ENCODE measurements at places on chromosomes 6 and 20.

DNA sequence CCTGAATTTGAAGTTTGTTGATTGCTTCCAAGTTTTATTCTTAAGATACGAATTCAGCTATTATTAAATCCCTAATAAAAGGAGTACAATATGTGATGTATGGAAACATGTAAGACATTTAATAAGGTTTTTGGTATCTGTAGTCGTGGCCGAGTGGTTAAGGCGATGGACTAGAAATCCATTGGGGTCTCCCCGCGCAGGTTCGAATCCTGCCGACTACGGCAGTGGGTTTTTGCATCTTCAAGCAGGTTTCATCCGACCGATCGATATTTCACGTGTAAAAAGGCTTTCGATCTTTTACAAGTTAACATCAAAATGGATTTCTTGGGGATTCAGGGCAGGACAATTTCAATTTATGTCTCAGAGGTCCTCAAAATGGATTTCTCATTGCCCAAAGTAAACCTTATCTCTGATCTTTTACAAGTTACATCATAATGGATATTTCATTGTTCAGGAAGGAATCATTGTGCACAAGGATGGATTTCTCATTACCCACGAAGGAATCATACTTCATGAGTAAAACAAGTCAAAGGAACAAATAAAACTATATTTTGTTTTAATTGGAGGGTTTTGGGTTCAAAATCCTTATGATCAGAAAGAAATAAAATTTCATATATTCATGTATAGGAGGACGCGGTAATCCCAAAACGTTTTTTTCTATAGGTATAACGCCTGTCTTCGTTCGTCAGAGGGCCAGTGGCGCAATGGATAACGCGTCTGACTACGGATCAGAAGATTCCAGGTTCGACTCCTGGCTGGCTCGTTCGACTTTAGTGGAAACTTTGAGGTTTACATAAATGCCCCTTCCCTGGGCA lies 37.3 kb upstream of the BTN3A2 start:
- peak; percentile 40 for DNase-seq

- DNase-seq: no peak
Observed at GRCh38 chr6:72040111-72040510, 153.8 kb downstream of the RIMS1 start.

- no peak for DNase-seq
Observed at GRCh38 chr6:163728442-163729126, 314.1 kb downstream of the QKI start.

- DNase-seq: no peak
Observed at GRCh38 chr6:108612852-108613251, 52.1 kb downstream of the FOXO3 start.

DNA sequence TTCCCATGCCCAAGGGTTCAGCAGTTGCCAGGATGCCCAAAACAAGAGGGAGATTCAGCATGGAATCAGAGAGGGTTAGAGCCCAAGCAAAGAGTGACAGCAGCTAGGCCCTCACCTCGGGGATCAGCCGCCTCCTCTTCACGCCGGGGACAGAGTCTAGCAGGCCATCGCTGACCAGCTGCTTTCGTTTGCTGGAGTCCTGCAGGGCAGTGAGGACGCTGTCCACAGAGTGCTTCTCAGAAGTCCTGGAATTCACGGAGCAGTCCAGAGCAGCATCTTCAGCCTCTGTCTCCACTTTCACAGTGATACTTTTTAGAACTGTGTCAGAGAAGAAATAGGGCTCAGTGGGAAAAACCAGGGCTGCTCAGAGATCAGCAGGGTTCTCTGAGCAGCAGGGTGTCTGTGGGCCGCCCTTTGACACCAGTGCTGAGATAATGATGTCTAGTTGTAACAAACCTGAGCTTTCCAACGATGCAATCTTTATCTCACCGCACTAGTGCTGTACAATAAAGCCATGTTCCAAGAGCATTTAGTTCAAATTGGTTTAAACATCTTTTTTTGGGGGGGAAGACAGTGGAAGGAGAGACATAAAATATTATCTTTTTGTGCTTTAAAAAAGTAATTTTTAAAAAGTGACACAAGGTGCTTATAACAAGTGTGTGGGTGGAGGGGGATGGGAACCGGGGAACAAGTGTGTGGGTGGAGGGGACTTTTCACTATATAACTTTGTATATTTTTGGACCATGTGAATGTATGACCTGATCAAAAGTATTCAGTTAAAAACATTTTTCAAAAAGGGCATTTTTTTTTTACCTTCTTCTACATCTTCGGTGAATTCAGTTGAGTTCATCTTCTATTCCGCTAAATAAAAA lies 16.6 kb downstream of the BEND3 start:
- DNase-seq: no peak

GRCh38 chr20:44931911-44932310 lies 22.1 kb downstream of the PABPC1L start:
- no peak for DNase-seq

- DNase-seq: no peak
Observed at GRCh38 chr6:150314230-150315188, 54.3 kb upstream of the IYD start.

DNA sequence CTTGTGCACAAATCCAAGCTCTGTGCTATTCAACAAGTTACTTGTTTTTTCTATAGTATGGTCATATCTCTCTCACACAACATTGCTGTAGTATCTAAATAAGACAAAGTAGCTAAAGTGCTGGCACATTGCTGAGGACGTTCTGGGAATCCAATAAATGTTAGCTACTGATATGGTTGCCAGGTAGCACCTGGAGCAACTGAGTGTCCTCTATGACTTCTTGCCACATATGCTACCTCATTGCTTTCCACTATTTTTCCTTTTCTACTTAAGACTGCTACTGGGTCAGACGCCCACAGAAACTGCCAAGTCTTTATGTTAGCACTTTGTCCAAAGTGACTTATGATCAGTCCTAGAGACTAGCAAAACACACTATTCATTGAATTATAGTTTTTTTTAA lies 85.3 kb downstream of the SYCP2 start:
- no peak for DNase-seq

DNA sequence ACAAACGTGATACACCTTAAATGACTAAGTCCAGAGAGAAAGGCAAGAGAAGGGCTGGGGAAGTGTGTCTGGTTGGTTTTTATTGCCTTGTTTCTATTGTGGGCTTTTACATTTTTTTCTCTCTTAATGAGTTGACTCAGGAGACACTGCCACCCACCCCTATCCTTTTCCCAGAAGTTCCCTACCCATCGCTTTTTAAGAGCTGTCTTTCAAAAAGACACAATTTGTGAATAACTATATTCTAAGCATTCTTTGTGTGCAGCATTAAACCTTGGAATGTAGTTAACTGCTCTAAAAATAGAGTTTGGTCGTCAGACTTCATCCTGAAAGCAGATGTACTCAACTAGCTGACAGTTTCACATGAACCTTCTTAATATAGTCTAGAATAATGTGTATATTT lies 174.9 kb downstream of the ISM1 start:
- DNase-seq: no peak

DNA sequence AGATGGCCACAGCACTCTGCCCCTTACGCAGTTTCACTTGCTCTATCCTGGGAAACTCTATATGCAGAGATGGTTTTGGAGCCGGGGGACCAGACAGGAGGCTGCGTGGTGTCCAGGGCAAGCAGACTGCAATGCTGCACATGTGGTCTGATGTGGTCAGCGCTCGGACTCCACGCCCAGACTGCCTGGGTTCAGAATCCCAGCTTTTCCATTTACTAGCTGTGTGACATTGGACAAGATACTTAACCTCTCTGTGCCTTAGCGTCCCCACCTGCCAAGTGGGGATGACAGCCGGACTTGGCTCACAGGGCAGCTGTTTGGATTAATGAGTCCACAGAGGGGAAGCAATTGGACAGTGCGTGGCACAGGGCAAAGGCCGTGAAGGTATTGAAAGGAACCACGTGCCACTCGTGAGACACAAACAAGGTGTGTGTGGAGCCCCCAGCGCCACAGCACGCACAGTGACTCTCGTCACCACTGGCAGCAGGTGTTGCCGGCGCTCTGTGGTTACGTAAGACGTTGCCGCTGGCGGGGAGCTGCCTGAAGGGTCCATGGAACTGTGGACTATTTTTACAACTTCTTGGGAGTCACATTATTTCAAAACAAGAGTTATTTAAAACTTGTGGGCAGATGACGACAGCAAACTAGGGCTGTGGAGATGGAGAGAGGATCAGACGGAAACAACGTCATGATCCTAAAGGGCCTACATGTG lies 201.4 kb downstream of the PREX1 start:
- DNase-seq: no peak

- DNase-seq: no peak
Observed at GRCh38 chr6:116564921-116565872, 6.1 kb upstream of the RWDD1 start.

GRCh38 chr6:42720739-42721138 lies 1.7 kb downstream of the PRPH2 start:
- no peak for DNase-seq

DNA sequence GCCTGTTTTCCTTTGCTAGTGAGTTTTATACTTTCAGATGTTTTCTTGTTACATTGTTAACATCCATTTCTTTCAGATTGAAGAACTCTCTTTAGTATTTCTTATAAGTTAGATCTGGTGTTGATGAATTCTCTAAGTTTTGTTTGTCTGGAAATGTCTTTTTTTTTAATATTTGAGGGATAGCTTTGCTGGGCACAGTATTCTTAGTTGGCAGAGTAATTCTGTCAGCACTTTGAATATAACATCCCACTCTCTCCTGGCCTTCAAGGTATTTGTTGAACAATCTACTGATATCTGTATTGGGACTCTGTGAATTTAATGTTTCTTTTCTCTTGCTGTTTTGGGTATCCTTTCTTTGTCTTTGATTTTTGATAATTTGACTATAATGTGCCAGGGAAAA lies 79.4 kb upstream of the UST start:
- DNase-seq: no peak

DNA sequence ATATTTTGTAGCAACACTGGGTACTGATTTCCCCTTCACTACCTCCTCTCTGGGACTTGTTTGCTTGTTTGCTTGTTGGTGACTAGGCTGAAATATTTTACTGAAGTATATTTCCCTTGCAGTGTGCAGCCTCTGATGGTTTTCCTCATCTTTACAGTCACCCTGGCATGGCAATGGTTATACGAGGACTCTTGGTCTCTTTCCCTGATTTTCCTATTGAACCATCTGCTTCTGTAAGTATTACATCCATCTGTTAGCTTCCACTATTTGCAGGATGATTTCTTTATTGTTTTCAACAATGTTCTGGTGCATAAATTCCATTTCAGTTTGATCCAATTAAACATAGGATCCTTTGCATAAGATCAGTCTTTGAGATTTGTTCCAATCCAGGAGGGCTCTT lies 465.1 kb downstream of the MEI4 start:
- no peak for DNase-seq

GRCh38 chr6:12751694-12752325 lies 35.2 kb downstream of the PHACTR1 start:
- no peak for DNase-seq

- no peak for DNase-seq
Observed at GRCh38 chr6:30857112-30857511, 27.2 kb upstream of the DDR1 start.

GRCh38 chr20:23823111-23823510 lies 3.4 kb downstream of the CST2 start:
- no peak for DNase-seq

DNA sequence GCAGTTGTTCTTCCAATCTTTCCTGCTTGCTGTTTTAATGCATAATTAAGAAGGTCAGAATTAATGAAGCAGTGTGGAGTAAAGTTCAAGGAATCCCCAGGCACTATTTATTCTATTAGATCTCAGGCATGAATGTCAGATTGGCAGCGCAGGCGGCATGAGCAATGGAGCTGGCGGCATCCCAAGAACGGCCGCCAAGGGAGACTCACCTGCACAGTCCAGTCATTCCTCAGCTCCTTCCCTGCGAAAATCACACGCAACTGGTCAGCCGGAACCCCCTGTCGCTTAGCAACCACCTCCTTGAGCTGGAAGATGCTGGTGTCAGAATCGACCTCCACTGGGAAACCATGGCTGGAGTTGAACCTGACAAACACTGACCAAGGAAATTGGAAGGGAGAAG lies 284.5 kb downstream of the PRKN start:
- no peak for DNase-seq

DNA sequence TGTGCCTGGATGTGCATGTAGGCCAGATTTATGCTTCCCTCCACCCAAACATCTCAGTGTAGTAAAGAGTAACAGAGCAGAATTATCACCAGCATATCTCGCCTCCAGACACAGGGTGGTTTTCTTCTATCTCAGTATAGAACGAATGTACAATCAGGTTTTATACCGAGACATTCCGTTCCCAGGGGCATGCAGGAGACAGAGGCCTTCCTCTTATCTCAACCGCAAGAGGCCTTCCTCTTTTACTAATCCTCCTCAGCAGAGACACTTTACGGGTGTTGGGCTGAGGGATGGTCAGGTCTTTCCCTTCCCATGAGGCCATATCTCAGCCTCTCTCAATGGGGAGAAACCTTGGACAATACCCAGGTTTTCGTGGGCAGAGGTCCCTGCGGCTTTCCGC lies 36.4 kb upstream of the MC3R start:
- no peak for DNase-seq

DNA sequence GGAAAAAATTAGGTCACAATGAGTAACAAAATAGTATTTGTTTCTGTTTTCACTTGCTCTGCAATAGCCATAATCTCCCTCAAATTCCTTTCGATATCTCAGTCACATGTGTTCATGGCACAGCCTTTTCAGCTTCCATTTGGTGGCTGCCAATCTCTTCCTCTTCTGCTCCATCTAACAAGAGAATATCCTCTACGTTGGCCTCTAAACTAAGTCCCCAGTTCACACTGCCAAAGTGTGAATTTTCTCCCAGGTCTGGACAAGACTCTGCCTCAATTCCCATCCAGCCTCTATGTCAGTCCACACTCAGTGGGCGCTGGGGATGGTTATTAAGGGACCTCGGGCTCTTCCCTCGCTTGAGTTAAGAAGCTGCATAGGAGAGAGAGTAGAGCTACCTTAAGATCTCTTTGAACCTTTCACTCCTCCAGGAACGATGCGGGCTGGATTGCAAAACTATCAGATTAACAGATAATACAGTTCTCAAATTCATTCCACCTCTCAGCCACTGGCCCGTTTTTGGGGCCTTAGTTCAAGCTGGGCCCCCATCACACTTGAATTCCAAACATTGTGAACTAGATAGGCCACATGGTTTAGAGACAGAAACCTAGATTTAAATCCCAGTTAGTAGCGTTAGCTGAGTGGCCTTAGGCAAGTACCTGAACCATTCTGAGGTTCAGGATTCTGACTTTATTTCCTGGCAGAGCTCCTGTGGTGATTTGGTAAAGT lies 250.2 kb upstream of the QKI start:
- DNase-seq: no peak

DNA sequence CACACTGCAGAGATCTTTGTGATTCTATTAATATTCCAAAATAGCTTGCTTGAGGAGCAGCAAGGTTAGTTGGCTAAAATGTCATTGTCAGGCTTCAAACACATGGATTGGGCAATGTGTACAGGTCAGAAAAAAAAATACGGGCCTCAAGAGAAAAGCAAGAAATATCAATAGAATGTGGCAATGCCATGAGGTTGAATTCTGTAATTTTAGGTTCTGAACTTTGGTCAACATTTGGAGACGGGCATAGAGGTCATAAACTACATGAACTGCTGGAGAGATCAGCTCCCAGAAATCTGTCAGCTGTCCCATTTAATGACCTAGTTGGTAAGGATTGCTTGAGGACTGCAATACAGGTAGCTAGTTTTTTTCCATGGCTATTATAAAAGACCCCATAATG lies 445.8 kb downstream of the HTR1B start:
- DNase-seq: no peak

GRCh38 chr6:115717062-115717461 lies 343.6 kb downstream of the FRK start:
- no peak for DNase-seq

- no peak for DNase-seq
Observed at GRCh38 chr6:34094474-34095135, 51.3 kb downstream of the GRM4 start.
